CD4-positive, CD25-positive, alpha-beta regulatory T cell (primary cell): ENCODE measurements at places on chromosomes 3 and 15. TPM values are rescaled to one million over a fixed set of nuclear protein-coding genes. Genes with fewer than 3 reads are reported as not detected.
A peak's percentile ranks its signal among the peaks of the same experiment; 100 is the strongest.

DNA sequence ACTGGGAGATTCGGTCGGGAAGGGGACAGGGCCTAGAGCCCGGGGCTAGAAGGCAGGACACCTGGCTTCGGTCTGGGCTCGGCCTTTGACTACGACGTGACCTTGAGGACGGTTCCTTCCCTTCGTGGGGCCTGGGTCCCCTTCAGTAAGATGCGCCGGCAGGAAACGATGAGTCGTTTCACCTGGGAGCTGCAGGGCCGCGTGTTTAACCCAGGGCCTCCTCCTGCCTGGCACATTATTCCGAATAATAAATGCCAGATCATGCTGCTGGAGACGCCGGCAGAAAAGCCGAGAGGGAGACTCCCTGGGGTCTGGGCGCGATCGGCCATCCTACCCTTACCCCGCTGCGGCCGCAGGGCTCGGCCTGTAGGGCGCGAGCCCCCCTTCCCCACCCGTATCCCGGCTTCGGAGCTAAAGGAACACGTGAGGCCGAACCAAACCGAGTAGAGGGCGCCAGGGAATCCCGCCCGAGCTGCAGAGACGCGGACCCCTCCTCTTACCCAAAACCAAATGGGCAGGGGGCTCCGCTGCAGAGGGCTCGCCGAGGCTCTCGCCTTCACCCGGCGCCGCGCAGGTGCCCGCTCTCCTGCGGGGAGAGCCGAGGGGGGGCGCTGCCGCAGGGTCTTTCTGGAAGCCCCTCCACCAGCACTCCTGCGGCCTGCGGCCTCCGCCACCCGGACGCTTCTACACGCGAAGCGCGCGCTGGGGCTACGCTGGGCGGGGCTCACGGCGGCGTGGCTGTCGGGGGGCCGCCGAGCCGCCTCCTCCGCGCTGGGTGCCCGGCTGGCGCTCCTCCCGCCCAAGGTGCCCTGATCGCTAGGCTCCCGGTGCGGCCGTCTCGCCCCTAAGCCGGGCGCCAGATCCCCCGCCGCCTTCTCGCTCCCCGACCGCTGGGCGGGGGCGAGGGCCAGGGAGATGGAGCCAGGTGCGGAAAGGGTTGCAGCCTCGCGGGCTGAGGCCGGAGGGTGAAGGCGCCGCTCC is at the start of gene BDH1:
TSS of gene BDH1 (minus strand) at position 688 of the 981 bp plus-strand sequence. CDS start 9,525 bp downstream, outside the sequence.
- H3K27ac ChIP-seq: peak within 1 kb of the TSS; percentile 83
- peak within 1 kb of the TSS; percentile 70 for H3K4me3 ChIP-seq
- DNase-seq: peak; percentile 75
- H3K36me3 ChIP-seq: no peaks in the 10 kb centered on the region
- peaks cover 15% of the 10 kb centered on the region for H3K4me1 ChIP-seq
- peaks cover 9% of the 10 kb centered on the region for H3K27me3 ChIP-seq

- no peaks in the 10 kb centered on the region for H3K27me3 ChIP-seq
- no peaks in the 10 kb centered on the region for H3K36me3 ChIP-seq
Observed at GRCh38 chr3:178827285-178827856, 244.2 kb downstream of the ZMAT3 start.

- no peak overlapping the region for H3K27ac ChIP-seq
- no peaks in the 10 kb centered on the region for H3K36me3 ChIP-seq
- H3K4me1 ChIP-seq: no peaks in the 10 kb centered on the region
- no peak overlapping the region for H3K4me3 ChIP-seq
- DNase-seq: no peak
Observed at GRCh38 chr15:26842391-26842790, 24.5 kb upstream of the GABRA5 start.

- H3K27ac ChIP-seq: no peak overlapping the region
- no peak overlapping the region for H3K4me3 ChIP-seq
- H3K27me3 ChIP-seq: peaks cover 5% of the 10 kb centered on the region
- H3K4me1 ChIP-seq: no peaks in the 10 kb centered on the region
Observed at GRCh38 chr3:107861904-107862303, 228.9 kb downstream of the CD47 start.

DNA sequence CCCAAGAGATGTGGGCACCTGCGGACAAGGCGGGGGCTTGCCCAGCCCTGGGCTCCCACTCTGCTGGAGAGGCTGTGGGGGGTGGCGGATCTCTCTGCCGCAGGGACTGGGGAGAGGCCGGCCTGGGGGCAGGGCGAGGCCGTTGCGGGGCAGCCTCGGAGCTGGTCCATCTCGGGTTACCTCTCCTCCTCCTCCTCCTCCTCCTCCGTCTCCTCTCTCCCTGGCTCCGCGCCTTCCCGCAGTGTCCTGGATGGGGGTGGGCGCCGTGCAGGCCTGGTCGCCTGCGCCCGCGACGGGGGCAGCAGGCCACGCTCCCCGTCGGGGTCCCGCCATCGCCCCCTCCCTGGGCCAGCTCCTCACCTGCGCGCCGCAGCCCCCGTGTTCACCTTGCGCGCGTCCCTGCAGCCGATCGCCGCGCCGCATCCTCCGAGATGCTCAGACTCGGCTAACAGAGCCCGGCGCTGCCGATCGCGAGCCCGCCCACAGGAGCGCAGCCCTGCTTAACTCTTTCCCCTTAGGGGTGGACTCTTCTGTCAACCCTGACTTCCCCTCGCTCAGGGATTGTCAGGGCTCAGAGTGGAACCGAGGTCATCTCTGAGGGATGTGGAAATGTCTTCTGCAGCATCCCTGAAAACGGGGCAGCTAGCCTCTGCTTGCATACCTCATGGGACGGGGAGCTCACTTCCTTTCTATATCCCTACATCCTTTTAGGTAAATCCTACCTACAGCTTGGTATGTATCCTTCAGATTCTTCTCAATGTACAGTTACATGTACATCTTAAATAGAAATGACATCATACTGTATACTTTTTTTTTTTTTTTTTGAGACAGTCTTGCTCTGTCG is at the start of gene PRRT3:
TSS of gene PRRT3 (minus strand) at position 447 of the 844 bp plus-strand sequence. CDS start 2,293 bp downstream, outside the sequence.
- H3K27me3 ChIP-seq: no peaks in the 10 kb centered on the region
- H3K27ac ChIP-seq: no peak within 1 kb of the TSS
- H3K36me3 ChIP-seq: no peaks in the 10 kb centered on the region
- peak; percentile 57 for DNase-seq
- peaks cover 12% of the 10 kb centered on the region for H3K4me1 ChIP-seq
- H3K4me3 ChIP-seq: peak within 1 kb of the TSS; percentile 69

DNA sequence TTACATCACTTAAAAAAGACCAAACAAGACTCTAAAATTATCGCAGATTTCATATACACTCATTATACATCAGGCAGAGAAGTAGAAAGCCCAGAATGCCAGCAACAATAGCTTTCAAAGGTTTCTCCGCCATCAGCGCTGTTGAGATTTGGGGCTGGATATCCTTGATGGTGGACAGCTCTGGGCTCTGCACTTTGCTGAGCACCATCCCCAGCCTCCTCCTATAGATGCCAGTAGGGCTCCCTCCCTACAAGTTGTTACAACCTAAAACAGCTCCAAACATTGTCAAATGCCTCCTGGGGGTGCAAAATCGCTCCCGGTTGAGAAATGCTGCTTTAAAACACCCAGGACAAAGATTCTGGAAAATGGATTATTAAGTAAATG is 73.5 kb downstream of the ATP10A start:
- no peak overlapping the region for H3K27ac ChIP-seq
- no peaks in the 10 kb centered on the region for H3K27me3 ChIP-seq
- H3K4me1 ChIP-seq: no peaks in the 10 kb centered on the region

DNA sequence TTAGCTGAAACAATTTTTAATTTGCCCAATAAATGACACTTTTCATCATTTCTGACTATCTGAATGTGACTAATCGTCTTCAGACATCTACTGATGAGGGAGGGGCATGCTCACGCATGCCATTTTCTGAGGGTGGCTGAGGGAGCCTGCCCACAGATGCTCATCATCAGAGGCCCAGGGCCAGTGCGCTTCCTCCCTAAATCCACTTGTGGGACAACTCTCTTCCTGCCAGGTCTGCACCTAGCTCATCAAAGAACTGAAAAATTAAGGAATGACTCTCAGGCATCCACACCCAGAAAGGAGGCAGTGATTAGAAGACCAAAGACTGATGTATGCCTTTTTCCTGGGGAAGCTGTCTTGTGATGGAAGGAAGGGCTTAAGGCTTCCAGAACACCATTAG is 22.8 kb downstream of the RTP3 start:
- H3K36me3 ChIP-seq: no peaks in the 10 kb centered on the region
- H3K27ac ChIP-seq: no peak overlapping the region
- H3K4me3 ChIP-seq: no peak overlapping the region
- DNase-seq: no peak

- H3K27ac ChIP-seq: no peak overlapping the region
- peaks cover 6% of the 10 kb centered on the region for H3K27me3 ChIP-seq
- DNase-seq: no peak
- no peak overlapping the region for H3K4me3 ChIP-seq
- no peaks in the 10 kb centered on the region for H3K4me1 ChIP-seq
Observed at GRCh38 chr15:81511138-81511537, 137.1 kb upstream of the TMC3 start.

DNA sequence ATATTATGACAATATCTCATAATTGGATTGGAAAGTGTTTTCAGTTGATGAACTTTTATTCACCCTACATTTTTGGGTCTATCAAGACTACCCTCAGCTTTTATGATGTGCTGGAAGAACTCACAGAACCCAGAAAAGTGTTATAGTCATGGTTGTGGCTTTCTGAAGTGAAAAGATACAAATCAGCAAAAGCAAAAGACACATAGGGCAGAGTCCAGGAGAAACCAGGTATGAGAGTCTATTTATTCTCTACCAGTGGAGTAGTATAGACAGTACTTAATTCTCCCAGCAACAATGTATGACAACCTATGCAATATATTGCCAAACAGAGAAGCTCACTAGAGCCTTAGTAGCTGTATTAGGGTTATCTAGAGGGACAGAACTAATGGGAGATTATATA is 280.4 kb upstream of the TTC14 start:
- no peak overlapping the region for H3K27ac ChIP-seq
- H3K36me3 ChIP-seq: no peaks in the 10 kb centered on the region
- no peak overlapping the region for H3K4me3 ChIP-seq
- no peaks in the 10 kb centered on the region for H3K27me3 ChIP-seq
- no peaks in the 10 kb centered on the region for H3K4me1 ChIP-seq
- no peak for DNase-seq

DNA sequence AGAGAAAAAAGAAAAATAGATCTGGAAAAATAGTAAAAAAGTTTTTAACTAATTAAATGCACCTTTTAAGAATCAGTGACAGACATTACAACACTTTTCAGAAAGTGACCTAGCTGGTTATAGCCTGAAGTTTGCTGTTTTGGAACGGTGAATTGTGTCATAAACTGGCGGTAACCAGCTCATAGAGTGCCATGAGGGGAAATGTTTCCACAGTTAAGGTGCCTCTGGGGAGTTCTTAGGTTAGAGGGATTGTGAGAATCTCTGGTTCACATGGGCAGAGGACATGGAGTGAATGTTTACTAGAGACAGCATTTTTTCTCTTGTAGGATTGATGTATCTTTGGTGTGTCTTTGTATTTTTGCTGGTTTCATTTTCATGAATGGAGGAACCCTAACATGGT is 2.8 kb downstream of the TBC1D23 start:
- H3K4me3 ChIP-seq: no peak overlapping the region
- peaks cover 20% of the 10 kb centered on the region for H3K4me1 ChIP-seq
- DNase-seq: no peak
- H3K27me3 ChIP-seq: no peaks in the 10 kb centered on the region
- H3K36me3 ChIP-seq: peaks cover 1% of the 10 kb centered on the region
- H3K27ac ChIP-seq: no peak overlapping the region

DNA sequence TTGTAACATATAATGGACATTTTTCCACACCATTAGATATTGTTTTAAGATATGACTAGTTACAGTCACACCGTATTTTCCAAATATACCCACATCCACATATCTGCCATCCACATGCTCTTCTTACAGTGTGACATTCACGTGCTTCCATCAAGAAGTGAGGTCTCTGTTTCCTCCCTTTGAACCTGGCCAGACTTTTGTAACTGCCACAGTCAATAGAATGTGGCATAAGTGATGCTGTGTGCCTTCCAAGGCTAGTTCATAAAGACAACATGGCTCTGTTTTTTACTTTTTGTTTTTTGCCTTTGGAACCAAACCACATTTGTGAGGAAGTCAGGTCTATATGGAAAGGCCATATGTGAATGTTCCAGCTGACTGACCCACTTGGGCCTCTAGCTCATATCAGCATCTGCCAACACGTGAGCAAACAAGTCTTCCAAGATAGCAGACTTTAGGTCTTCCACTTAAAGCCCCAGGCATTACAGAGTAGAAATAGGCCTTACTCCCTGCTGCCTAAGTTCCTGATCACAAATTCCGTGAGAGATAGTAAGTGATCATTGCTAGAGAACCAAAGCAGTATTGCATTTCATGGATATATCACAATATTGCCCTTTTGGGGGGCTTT is 27.1 kb downstream of the EIF1B start:
- no peak overlapping the region for H3K4me3 ChIP-seq
- no peak for DNase-seq
- no peaks in the 10 kb centered on the region for H3K36me3 ChIP-seq
- no peak overlapping the region for H3K27ac ChIP-seq

DNA sequence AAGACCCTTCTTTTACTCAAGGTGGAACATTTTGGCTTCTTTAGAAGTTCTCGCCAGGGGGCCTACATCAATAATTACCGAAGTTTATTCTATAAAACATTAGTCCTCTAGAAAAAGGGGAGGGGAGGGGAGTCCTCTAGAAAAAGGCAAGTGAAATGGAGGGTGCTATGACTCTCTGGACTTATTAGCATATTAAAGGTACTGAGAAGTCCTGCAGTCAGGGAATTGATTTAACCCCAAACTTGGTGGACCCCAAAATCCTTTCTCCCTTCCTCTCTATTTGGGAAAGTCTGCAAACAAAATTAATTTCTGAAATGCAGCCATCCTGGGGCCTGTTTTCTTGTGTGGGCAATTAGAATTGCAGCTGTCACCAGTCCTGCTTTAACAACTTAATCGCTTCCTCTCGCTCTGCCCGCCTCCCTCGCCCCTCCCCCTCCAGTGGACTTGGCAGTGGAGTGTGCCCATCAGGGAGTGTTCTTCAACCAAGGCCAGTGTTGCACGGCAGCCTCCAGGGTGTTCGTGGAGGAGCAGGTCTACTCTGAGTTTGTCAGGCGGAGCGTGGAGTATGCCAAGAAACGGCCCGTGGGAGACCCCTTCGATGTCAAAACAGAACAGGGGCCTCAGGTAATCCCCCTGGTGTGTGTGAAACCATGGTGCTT is 18.9 kb upstream of the LRRK1 start:
- H3K36me3 ChIP-seq: no peaks in the 10 kb centered on the region
- H3K27me3 ChIP-seq: no peaks in the 10 kb centered on the region
- no peaks in the 10 kb centered on the region for H3K4me1 ChIP-seq
- no peak overlapping the region for H3K27ac ChIP-seq

TRH gene
- total RNA-seq: not detected

CGNL1 gene
- total RNA-seq: not detected

A4GNT gene
- not detected for total RNA-seq

CSPG5 gene
- total RNA-seq: not detected

LSAMP gene
- not detected for total RNA-seq

CASR gene
- not detected for total RNA-seq

LRTM1 gene
- total RNA-seq: not detected

CHCHD4 gene
- total RNA-seq: 3.6 TPM

KNG1 gene
- total RNA-seq: not detected
